CD8-positive, alpha-beta memory T cell (primary cell): ENCODE measurements at places on chromosomes 5 and 9. TPM values are rescaled to one million over a fixed set of nuclear protein-coding genes. Genes with fewer than 3 reads are reported as not detected.

GRCh38 chr5:38931731-38932130 lies 85.9 kb downstream of the OSMR start:
- DNase-seq, result no peak

- DNase-seq, result no peak
Observed at GRCh38 chr9:1354086-1354485, 303.9 kb downstream of the DMRT2 start.

Gene OR1Q1
- not detected for total RNA-seq

DNA sequence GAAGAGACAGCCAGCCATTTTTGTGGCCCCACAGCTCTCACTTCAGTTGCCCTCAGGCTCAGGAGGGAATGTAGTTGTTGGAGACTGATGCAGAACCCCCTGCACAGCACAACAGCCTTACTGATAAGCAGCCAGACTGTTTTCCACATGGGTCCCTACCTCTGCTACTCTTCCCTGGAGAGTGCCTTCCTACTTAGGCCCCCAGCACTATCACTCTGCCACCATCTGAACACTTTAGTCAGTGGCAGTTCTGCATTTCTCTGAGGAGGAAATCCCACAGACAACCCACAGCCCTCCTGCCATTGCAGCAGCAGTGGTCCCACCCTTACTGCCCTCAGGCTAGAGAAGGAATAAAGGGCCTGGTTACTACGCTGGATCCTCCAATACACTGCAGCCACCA lies 61.8 kb upstream of the PTPRD start:
- DNase-seq, result no peak

DNA sequence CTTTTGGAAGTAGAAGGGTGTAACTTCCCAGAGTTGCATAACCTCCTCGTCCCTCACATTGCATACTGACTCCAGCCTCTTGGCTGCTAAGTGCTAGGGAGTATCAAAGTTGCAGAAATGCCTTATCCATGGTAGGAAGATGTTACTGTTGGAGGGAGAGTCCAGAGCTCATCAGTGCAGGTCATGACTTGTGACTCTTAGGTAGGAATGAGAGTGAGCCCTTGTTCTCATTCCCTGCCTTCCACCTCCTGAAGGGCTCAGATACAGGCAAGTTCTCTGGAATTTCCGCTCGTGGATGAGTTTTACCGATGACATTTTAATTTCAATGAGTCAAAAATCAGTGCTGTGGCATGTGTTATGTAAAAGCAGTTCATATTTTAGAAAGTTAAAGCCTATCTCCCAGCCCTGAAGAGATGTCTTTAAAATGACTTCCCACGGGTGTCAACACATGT lies 17.0 kb downstream of the IRX1 start:
- no peak for DNase-seq
